Heart left ventricle (tissue), 16 donors: ENCODE measurements at places on chromosomes 3 and 15.

- no peak for DNase-seq
These were observed 150.7 kb downstream of the FNDC3B start for GRCh38 chr3:172189987-172190603.

GRCh38 chr3:106392915-106393314 is 524.1 kb upstream of the CBLB start:
- no peak for DNase-seq

- no peak for DNase-seq
These were observed 19.5 kb downstream of the DUSP7 start for GRCh38 chr3:52036829-52037228.

- DNase-seq: no peak
These were observed 32.0 kb upstream of the SEMA6D start for GRCh38 chr15:47685141-47685870.

GRCh38 chr3:65094723-65095122 is 406.9 kb upstream of the ADAMTS9 start:
- no peak for DNase-seq

GRCh38 chr3:122986693-122987179 is 40.8 kb downstream of the SEMA5B start:
- no peak for DNase-seq

GRCh38 chr15:89783861-89784685 is 7.9 kb downstream of the MESP2 start:
- DNase-seq: no peak

DNA sequence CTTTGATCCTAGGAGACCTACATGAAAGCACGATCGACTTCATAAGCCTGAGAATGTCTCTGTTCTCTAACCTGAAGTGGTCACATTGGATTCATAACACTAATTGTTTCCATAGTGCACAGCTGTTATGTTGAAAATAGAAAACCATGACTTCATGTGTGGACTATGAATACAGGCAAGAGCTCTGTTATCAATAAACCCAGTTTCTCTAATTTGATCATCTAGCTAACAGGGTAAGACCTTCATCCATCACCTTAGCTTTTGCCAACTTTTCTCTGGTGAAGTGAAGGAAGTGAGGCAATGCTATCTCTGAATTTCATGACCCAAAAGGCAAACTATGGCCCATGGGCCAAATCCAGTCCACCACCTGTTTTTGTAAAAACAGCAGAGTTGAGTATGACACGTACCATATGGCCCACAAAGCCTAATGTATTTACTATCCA is 27.2 kb downstream of the ABI3BP start:
- DNase-seq: no peak
